ENCODE measurements at places on chromosomes 1 and 21.

GRCh38 chr1:103582464-103582863 is 11.1 kb downstream of the AMY2B start:
- DNase-seq: no peak

- no peak for DNase-seq
Measured at GRCh38 chr1:195763907-195764374, 844.3 kb downstream of the KCNT2 start.

- DNase-seq: no peak
Measured at GRCh38 chr1:16293538-16293937, 56.6 kb upstream of the CPLANE2 start.

- no peak for DNase-seq
Measured at GRCh38 chr1:54798206-54798605, 2.9 kb downstream of the TTC22 start.

GRCh38 chr1:230291731-230292620 is 134.2 kb downstream of the PGBD5 start:
- no peak for DNase-seq

GRCh38 chr1:219185486-219186117 is 11.9 kb downstream of the LYPLAL1 start:
- no peak for DNase-seq

- no peak for DNase-seq
Measured at GRCh38 chr1:8667869-8668594, 149.4 kb downstream of the RERE start.

Data from T-helper 17 cell (primary cell).